Astrocyte of the spinal cord (primary cell): ENCODE measurements at places on chromosomes 5 and 9.

DNA sequence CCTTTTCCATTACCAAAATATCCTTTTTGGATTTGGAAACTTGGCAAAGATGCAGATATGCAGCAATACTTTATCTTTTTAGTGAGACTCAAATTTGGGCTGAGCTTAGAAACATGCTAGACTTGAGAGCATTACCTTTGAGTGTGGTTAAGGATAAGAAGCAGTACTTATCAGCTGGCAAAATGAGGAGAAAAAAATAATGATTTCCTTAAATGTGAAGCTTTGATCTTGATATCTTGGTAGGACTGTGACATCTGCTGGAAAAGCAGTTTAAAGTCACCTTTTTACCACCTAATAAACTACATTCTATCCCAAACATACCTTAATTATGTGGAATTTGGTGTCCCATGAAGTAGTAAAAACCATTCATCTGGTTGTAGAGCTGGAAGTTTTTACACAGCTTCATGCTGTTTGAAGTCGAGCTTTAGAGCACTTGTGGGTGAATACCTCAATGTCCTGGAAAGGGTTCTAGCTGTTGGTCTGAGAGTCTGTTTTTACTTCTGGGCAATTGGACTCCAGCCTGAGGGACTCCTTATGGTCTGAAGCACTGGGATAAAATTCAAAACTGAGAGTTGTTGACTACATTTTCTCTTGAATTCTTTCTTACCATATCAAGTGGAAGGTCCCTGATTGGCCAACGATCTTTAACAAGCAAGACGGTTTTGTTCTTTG lies 53.4 kb downstream of the LRRC70 start:
- DNase-seq, result no peak

DNA sequence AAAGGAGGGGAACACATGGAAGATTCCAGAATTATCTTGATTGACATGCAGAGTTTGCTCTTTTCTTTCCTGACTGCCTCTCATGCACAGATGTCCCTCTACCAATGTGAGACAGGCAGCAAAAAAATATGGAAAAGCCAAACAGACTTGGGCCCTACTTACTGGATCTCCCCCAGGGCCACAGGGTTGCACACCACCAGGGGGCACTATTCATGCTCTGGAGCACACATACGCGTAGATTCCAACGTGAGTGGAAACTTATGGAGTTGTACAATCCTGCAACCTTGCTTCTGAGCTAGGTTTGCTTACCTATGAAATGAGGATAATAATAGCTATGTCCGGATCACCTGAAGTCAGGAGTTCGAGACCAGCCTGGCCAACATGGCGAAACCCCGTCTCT lies 319.5 kb downstream of the ARHGEF28 start:
- DNase-seq, result no peak

DNA sequence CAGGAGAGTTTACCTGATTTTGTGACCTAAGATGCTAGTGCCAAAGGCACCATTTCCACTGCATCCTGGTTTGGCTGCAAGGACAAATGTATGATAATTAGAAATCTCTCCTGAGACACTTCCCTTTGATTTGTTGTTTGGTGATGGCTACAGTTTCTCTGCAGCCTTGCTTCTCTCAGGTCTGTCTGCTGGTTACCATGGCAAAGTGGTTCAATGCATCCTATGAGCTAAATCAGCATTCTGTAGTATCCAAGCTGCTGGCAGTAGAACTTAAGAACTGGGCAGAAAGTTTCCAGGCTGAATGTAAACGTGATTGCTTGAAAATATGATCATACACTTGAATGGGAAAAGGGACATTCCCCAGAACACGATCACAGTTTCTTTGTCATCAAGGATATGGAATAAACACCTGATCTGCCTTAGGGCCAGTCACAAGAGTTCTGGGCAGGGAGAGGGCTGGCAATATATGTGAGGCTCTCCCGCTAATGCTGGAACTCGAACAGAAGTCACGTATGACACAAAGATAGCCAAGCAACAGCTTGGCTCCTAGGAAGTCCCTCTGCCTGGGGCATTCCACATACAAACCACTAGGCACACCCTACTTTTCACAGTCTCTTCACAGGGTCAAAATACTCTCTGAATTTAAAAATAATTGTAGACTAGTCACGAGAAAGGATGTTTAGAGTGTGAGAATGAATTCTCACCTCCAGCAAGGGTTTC lies 138.1 kb upstream of the GRAMD2B start:
- no peak for DNase-seq

DNA sequence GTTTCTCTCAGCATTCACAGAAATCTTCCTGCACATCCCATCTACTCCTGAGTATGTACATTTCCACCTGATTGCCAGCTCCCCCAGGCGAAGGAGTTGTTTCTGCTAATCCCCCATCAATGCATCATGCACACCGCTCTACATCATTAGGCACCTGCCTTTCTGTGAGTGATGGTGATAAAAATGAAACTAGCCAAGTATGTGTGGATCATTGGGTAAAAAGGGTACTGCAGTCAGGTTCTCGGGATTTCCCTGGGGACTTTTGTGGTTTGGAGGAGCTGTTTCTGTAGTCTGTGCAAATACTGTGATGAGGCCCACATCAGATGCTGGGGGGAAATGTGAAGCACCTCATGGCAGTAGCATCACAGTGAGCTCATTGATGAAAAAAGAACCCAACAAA lies 30.4 kb downstream of the CAMK4 start:
- DNase-seq, result no peak

DNA sequence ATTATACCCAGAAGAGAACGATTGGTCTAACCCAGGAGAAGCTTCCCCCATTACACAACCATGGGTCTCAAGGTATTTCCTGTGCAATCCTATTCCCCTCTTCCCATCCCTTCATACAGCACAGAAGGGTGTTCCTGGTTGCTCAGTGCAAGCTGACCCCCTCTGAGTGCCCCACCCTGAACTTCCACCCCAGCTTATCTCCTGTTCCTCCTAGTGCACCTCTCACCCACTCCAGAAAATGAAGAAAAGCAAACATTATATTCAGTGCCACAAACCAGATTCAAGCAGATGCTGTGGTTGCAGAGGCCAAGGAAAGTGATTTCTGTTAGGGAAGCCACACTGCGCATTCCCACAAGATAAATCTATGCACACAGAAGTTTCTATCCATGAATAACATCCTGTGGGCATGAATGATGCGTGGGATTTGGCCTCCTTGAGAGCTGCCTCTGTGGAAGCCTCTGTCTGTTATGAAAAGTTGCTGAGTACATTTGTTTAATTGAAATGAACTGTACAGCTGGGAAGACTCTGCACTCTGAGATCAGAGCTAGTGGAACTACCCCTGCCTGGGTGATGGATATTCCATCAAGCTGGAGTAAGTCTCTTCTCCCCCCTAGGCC lies 2.2 kb upstream of the OR2S2 start:
- peak; percentile 53 for DNase-seq

- peak; percentile 34 for DNase-seq
Observed at GRCh38 chr9:106883626-106884190, 20.7 kb downstream of the ZNF462 start.

DNA sequence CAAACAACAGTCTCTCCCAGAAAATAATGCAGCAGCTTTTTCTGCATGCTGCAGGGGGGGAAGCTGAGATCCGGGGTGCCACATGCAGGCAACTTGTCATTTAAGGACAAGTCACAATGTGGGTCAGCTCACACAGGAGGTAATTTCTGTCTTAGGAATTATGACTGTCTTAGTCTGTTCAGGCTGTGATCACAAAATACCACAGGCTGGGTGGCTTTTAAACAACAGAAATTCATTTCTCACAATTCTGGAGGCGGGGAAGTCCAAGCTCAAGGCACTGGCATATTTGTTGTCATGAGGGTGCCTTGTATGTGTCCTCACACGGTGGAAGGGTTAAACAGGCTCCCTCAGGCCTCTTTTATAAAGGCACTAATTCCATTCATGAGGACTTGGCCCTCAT lies 127.7 kb downstream of the DIRAS2 start:
- DNase-seq, result no peak

DNA sequence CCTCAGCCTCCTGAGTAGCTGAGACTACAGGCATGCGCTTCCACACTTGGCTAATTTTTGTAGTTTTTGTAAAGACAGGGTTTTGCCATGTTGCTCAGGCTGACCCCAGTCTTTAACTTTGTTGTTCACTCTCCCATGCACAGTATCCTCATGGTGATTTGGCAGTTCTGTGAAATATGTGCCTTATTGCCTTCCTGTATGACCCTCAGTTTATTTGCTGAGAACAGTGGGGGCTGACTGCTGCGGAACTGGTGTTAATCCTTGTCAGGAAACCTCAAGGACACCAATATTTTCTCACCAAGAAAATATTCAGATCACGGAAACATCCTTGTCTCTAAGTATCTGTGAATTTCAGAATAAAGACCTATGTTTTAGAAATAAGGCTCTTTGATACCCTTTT lies 287.8 kb downstream of the ARRDC3 start:
- no peak for DNase-seq

DNA sequence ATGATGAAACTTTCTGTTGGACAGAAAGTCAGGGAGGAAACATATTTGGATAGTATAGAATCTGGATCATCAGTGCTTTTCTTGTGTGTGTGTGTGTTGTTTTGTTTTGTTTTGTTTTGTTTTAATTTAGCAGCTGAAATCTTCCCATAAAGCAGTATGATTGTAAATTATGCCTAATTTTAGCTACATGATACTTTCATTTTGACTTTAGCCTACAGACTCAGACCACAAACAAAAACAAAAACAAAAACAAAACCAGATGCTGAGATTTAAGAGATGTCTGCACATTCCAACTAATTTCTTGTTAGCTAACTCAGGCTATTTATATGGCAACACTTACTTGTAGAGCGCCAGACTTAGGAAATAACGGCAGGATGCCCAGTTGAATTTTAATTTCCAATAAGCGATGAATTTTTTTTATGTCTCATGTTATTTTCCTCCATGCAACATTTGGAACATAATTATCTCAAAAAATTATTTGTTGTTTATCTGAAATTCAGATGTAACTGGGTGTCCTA lies 119.5 kb upstream of the TRPC7 start:
- DNase-seq, result no peak

DNA sequence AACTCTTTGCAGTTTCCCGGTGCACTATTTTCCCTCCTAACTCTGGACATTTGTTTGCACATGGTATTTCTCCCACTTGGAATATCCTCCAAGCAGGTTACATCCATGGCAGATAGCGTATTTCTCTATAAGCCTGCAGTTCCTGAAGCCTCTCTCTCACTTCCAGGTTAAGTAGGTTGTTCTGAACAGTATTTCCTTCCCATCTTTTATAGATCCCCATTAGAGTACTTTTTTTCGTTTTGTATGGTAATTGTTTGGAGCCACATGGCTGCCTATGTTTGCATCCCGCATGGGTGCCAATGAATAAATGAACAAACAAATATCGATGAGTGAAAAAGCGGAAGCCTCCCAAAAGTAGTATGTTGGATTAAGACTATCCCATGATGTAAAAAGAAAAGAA lies 113.4 kb upstream of the IQGAP2 start:
- DNase-seq, result no peak

DNA sequence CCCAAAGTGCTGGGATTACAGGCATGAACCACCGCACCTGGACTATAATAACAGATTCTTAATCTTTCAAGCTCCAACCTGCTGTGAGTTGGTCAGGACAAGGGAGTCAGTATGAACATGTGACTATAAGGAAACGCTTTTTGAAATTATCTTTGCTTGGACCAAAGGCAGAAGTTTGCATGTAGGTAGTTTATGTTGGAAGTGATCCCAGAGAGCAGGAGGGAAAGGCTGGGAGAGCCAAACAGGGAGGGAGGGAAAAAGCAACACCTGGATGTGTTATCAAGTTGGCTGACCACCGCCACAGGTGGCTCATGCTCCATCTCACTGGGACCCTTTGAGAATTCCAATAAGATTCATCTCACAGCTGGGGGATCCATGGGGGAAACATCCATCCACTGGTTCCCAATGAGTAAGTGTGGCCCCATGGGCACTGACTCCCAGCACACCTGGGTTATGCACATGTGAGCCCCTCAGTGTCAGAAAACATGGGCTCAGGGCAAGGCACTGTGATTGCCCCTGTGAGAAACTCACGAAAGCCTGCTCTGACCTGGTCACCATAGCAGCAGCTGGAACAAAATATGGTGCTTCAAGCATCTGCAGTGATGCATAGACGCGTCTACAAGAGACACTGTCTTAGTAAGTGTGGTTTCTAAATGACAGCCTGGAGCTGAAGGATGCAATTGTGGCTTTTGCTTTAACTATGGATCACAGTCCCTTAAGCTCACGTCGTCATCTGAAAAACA lies 62.1 kb downstream of the ARSB start:
- DNase-seq, result no peak

GRCh38 chr5:6631441-6631840 lies 1.4 kb downstream of the NSUN2 start:
- DNase-seq, result no peak

GRCh38 chr9:37197158-37198038 lies 77.0 kb downstream of the ZCCHC7 start:
- no peak for DNase-seq

DNA sequence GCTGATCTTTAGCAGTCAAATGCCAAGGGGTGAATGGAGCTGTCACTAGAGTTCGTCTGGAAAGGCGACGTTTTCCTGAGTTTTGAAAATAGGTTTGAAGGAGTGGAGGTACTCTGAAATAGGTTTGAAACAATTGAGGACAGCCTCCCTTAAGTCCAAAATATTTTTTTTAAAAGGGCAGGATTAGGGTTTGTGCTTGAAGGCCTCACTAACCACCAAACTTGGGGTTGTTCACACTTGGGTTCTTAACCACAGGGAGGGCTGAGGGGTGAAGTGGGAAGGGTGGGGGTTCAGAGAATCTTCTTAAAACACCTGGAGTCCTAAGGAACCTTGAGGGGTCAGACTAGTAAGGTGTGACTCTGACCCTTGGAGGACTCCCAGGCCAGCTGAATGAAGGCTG lies 3.5 kb upstream of the PCDH12 start:
- no peak for DNase-seq

DNA sequence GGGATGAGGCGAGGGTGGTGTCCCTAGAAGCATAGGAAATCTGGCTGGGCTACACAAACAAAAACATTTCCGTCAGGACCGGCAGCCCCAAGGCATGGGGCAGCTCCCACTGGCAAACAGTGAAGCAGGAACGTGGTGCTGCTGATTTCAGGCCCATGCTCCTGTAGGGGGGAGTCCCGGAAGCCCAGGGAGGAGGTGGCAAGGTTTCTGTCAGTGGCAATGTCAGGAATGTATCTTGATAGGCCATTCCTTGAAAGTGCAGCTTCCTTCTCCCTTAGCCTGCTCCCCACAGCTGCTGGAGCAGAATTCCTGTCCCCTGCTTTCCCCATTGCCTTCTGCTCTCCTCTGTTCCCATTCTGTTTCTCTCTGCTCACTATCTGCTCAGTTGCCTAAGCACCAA lies 42.4 kb downstream of the MRRF start:
- DNase-seq, result no peak
